NCI-H524 treated with DMSO at 0.1 percent for 48 hours (cell line): ENCODE measurements at places on chromosomes 7 and 10.

DNA sequence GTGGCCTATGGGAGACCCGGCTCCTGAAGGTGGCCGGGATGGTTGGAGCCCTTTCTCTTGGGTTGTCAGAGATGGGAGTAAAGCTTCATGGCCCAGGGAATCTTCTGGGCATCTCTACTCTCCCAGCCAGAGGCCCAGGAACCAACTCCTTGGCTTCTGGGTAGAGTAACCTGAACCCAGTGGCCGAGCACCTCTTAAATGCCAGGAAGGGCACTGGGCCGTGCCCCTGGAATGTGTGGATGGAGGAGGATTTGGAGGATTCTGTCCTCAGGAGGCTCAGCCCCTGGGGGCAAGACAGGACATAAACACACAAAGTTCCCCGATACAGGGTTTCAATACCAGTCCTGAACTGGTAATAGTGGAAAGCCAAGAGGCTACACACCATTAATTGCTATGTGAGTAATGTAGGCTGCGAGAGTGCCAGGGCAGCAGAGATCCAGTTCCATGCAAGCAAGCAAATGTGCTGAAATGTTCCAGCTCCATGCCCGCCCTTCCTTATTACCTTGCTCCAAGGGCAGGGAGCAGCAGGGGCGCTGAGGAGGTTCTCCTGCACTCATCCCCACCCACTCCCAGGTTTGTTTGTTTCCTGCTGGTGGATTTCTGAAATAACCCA, 1.2 kb downstream of the PALD1 start:
- no peak for DNase-seq

DNA sequence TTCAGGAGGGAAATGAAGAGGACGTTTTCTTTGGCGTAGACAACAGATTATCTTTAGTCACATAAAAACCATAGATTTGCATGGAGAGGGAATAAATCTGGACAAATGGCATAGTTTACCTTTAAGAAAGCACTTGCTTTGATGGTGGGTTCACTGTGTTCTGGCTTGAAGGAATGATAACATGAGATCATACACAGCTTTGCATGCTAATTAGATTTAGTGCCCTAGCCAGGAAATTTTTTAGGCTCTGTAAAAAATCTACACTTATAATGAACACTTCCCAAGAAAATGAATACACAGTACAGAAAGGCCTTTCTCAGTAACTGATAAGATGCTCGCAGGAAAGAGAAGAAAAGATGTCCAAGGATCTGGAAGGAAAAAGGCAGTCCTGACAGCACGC, 218.2 kb upstream of the AOAH start:
- no peak for DNase-seq

GRCh38 chr10:47406548-47406869, 22.4 kb upstream of the ZNF488 start:
- no peak for DNase-seq

- DNase-seq, result no peak
These were observed 68.9 kb downstream of the MAD1L1 start for GRCh38 chr7:2163600-2164555.

DNA sequence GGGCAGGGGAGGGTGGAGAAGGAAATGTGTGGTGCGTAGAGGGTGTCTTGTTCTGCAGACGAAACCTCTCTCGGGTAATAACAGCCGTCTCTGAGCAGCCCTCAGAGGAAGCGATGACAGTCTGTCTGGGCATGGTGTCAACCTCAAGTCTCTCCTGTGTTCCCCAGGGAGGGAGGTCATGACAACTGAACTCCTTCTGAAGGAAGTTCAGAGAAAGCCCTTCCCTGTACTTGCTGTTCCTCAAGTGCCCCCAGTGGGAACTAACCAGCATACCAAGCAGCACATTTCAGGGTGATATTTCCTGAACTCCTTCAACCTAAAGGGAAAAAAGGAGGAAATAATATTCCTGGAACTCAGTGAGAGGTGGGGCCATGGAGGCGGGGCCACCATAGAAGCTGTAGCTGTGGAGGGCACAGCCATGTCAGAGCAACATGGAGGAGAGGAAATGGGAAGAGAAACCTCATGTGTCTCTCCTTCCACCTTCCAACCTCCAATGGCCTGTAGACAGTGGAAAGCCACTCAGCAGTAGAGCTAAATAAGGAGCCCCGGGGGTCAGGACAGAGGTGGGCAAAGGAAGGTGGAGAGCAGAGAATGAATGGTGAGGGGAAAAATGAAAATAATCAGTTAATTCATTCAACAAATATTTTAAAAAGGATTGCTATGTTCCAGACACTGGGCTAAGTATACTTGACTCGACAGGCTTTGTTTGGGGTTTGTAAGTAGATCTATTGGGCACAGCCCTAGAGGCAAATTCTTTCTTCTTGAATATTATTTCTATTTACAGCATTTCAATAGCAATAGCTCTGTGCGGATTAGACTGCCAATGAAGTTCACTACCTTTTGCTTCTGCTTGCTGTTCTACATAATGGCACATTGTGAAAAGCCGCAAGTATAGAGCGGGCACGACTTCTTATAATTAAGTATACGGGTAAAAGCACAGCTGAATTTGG, 61.0 kb upstream of the AOAH start:
- no peak for DNase-seq

- no peak for DNase-seq
These were observed 68.5 kb upstream of the DKK1 start for GRCh38 chr10:52245547-52245946.

DNA sequence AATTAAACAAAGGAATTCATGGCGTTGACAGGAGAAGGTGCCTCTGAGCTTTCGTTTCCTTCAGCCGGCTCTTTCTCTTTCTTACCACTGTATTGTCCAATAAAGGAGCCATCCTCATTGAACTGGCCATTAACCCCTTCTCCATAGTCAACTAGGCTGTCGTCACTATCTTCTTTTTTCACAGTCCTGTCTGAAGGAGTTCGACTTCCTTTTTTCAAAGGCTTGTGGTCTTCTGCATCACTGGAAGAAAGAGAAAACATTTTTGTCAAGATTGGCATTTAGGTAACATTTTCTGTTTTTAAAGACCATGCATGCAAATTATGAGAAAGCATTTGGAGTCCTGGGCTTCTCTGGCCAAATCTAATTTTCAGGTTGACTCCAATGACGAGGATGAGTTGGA, 19.7 kb upstream of the LAMB4 start:
- no peak for DNase-seq
